ENCODE measurements at places on chromosomes 12 and 14.

- ATAC-seq: no peak
Observed at GRCh38 chr14:74506411-74506851, 12.9 kb downstream of the ISCA2 start.

DNA sequence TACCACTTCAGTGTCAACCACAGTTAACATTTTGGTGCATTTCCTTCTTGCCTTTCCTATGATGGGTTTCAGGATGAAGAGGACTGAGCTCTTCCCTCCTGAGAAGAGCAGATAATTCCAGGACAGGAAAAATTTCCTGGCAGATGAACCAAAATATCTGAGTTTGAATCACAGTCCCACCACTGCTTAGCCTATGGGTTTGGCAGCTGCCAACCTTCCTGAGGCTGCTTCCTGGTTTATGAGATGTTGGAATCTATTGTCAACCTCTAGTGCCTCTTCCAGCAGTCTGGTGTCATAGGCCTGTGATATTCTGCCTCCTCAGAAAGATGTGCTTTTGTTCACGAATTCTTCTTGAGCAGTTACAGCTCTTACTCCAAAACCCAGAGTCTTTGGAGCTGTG, 197.4 kb upstream of the FRMD6 start:
- no peak for ATAC-seq

- ATAC-seq: no peak
Observed at GRCh38 chr12:71295953-71296352, 138.2 kb upstream of the TSPAN8 start.

DNA sequence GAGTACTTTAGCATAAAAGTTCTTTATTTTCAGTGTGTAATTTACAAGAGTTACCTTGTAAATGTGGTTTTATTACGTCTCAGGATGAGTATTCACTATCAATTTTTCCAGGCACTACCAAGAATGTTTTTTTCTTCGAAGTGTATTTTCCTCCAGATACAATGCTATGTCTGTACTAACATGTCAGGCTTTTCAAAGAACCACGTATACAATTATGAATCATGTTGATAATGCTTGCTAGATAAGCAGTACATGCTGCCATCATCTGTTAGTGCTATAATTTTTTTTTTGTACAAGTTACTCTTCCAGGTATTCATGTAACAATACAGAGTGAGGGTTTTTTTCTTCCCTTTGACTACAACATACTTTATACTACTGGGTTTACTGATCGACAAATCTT, 5.6 kb upstream of the KANSL2 start:
- ATAC-seq: no peak

- ATAC-seq: no peak
Observed at GRCh38 chr12:111107392-111108178, 187.2 kb upstream of the MYL2 start.

DNA sequence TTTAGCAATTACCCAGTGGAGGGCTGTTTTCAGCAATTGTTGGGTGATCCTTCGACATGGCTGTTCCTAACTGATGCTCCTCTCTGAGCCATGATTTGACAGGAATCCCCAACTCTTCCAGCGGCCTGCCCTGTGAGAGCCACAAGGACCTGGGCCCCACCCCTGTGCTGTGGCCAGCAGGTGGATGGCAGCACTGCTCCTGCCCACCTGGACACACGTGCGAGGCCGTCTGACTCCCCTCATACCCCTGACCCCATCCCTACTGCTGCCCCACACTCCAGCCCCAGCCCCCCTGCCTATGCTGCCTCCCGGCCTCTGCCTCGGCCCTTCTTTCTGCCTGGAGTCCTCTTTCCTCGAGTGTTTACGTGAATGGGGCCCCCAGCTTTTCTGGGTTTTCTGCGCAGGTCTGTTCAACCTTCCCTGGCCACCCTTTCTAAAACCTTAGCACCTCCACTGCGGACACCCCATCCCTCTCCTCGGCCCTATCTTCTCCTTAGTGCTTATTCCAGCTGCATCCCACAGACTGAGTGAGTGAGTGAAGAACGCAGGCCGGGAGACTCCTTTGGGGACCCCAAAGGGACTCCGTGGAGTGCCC, 111.4 kb downstream of the DICER1 start:
- no peak for ATAC-seq

DNA sequence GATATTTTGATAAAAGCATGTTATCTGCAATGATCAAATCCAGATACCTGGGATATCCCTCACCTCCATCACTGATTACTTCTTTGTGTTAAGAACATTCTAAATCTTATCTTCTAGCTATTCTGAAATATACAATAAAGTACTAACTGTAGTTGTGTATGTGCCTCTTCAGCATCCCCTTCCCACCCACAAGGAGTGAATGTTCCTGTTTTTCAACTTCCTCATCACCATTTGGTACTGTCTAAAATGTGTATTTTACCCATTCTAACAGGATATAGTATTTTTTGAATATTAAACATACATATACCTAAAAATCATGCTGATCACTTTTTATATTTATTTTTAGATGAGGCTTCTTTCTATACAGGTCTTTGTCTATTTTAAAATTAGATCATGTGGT, 1252.6 kb downstream of the TMEM121 start:
- ATAC-seq: no peak

GRCh38 chr12:116365114-116365513, 87.6 kb upstream of the MED13L start:
- no peak for ATAC-seq

- ATAC-seq: no peak
Observed at GRCh38 chr14:44405011-44405486, 102.0 kb downstream of the FSCB start.

- ATAC-seq: no peak
Observed at GRCh38 chr12:10540776-10541205, 35.1 kb downstream of the EIF2S3B start.

DNA sequence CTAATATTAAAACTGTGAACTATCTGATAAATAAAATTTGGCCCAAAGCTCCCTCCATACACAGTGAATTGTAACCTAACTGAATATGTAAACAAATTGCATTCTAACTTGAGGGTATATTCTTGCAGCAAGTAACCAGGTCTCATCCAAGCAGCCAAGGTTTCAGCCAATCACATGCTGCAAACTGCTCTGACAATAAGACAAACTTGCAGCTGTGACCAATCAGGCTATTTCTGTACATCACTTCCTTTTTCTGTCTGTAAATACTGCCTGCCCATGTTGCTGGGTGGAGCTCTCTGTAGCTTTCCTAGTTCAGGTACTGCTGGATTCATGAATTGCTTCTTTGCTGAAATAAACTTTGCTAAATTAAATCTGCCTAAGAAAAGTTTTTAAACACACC, 499.0 kb downstream of the GALC start:
- no peak for ATAC-seq

GRCh38 chr14:49396801-49397200, 189.4 kb downstream of the RPS29 start:
- no peak for ATAC-seq

GRCh38 chr14:54713379-54713778, 146.5 kb downstream of the SAMD4A start:
- ATAC-seq: peak; percentile 39

GRCh38 chr14:61130512-61131260, 149.6 kb downstream of the SLC38A6 start:
- ATAC-seq: no peak

GRCh38 chr14:44396226-44396625, 110.9 kb downstream of the FSCB start:
- no peak for ATAC-seq

- ATAC-seq: peak; percentile 35
Observed at GRCh38 chr12:51846911-51847642, 1.4 kb downstream of the FIGNL2 start.

GRCh38 chr12:130126023-130126432, 36.2 kb upstream of the FZD10 start:
- peak; percentile 42 for ATAC-seq

DNA sequence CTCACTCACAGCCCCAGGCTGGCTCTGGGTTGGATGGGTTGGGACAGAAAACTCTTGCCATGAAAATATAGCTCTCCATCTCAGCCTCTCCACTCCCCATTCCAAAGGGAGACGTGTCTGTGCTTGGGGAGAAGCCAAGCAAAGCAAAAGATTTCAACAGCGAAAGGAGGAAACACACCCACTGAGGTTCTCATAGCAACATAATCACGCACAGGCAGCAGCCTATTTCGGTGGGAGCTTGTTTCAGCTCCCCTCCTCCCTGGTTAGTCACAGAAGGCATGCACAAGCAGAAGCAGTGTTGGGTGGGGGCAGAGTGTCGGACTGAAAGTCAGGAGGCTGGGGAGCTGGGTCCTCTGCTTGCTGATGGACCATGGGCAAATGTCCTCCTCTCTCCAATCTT, 1.9 kb upstream of the PRMT8 start:
- ATAC-seq: no peak

DNA sequence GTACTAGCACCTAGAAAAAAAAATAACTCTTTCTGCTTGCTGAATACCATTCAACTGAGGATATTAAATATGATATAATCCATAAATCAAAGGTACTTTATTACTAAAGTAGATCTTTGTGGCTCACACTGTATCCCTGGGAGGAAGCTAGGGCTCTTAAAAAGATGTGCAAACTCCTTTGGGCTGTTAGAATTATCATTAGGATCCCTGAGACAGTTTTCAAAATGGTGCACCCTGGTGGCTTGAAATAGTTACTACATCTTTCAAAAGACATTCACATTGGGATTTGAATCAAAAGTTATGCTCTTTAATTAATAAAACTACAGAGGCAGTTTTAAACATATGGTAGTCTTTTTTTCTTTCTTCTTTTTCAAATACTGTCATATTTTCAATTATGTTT, 228.5 kb upstream of the G2E3 start:
- no peak for ATAC-seq

GRCh38 chr14:101030586-101030985, 127.1 kb upstream of the RTL1 start:
- no peak for ATAC-seq

DNA sequence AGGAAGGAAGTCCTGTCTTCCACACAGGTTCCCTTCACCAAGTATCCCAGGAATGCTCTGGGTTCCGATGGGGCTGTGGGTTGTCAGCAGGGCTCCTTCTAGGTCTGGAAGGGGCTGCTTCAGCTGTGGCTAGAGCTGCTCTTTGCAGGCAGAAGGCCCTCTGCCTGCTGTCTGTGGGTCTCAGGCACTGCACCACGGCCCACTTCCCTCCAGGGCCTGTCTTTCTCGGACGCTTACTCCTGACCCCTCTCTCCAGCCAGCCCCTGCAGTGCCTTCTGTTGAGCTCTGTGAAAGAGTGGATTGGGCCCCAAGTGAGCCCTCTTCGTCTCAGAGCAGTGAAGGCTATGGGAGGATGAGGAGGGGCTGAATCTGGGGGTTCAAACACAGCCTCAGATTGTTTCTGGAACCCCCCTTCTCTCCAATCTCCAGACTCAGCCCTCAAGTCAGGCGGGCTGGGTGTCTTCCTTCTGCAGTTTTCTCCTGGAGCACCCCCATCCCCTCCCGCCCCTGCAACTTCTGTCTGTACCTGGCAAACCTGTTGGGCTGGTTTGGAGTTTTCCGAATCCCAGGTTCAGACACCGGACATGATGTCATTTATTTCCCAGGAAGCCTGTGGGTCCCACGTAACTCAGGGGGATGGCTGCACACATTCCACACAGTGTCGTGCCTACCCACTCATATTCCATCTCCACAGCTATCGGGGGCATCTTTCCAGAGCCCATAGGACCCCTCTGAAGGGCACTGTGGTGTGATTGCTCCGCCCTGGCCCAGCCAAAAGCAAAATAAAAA, 24.9 kb upstream of the SPPL3 start:
- no peak for ATAC-seq

DNA sequence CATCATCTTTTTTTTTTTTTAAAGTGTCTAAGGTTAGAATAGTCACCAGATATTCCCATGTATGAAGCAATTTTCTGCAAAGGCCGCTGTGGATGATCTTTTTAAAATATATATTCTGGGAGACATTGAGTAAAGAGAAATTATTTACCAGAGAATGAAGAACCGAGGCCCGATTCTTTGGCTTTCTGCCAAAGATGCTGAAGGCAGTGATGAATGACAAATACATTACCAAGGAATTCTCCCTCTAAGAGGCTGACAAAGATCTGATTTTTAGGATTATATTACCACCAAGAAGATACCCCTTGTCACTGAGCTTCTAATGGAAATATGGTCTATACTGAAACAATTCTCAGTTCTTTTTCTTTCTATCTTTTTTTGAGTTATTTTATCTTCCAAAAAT, 336.8 kb downstream of the NAV3 start:
- ATAC-seq: no peak

DNA sequence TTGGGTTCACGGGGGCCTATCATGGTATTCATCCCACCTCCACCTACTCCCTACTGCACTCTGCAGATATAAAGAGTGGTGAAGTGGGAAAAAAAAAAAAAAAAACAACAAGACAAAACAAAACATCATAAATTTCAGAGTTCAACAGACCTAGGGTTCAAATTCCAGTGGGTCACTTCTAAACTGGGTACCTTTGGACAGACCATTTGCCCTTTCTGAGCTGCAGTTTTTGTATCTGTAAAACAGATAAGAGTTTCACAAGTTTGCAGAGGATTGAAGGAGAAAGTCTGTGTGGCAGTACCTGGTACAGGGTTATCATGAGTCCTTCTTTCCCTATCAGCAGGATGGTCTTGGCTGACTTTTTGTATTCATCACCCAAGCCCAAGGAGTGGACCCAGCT, 211.2 kb upstream of the EEA1 start:
- no peak for ATAC-seq

DNA sequence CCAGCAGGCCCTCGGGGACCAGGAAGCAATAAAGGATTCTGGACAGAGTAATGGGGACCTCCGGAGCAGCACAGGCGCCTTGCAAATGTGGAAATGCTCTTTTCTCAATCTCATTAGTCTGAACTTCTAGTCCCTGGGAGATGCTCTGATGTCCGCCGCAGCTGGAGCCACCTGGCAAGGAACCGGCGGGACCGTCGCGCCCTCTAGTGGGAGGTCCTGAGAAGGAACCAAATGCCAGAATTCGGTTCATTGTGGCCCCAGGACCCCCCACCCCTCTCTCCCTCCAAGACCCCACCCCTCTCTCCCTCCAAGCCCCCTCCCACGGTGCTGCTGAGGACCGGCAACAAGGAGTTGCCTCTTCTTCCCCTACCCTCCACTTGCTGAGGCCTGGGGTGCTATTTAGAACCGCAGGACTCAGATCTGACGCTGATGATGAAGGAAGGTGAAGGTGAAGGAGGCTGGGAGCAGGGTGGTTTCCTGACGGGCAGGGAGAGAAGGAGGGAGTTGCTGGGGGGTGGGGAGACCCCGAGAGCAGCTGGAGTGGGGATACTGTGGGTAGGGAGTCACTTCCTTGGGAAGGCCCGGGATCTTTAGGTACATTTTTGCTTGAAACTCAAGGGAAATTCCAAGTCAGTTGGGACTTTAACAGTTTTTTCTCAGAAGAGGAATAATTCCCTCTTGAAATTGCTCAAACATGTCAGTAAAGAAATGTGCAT, 42.5 kb downstream of the SMIM41 start:
- ATAC-seq: peak; percentile 39

DNA sequence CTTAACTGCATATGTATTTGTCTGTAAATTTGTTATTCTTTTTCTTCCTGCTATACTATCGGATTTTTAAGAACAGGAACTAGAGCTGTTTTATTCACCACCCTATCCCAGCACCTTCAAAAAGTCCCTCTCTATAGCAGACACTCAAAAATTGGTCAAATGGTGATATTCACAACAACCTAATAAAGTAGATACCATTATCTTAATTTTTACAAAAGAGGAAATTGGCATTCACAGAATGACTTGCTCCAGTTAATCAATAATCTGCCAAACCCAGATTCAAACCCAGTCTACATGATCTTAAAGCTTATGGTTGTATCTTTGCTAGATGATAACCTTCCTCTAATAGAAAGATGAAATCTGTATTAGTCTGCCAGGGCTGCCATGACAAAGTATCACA, 426.6 kb downstream of the EGLN3 start:
- no peak for ATAC-seq

- ATAC-seq: no peak
Observed at GRCh38 chr12:54294953-54295566, 5.8 kb downstream of the NFE2 start.

All from gastroesophageal sphincter (tissue), 4 donors.